ENCODE measurements at places on chromosomes 16 and 17.

- DNase-seq: peak; percentile 35
These were observed 33.9 kb downstream of the ANKFY1 start for GRCh38 chr17:4229627-4230541.

- DNase-seq: peak; percentile 88
These were observed at the start of gene SPNS2 for GRCh38 chr17:4498461-4499397. Gene SPNS2, plus strand, starts transcription at chr17:4498881. Its CDS starts 167 bp downstream, at chr17:4499048.

GRCh38 chr17:9862220-9862619, 36.5 kb downstream of the GLP2R start:
- no peak for DNase-seq

GRCh38 chr17:21079196-21079595, 36.4 kb upstream of the USP22 start:
- DNase-seq: no peak

DNA sequence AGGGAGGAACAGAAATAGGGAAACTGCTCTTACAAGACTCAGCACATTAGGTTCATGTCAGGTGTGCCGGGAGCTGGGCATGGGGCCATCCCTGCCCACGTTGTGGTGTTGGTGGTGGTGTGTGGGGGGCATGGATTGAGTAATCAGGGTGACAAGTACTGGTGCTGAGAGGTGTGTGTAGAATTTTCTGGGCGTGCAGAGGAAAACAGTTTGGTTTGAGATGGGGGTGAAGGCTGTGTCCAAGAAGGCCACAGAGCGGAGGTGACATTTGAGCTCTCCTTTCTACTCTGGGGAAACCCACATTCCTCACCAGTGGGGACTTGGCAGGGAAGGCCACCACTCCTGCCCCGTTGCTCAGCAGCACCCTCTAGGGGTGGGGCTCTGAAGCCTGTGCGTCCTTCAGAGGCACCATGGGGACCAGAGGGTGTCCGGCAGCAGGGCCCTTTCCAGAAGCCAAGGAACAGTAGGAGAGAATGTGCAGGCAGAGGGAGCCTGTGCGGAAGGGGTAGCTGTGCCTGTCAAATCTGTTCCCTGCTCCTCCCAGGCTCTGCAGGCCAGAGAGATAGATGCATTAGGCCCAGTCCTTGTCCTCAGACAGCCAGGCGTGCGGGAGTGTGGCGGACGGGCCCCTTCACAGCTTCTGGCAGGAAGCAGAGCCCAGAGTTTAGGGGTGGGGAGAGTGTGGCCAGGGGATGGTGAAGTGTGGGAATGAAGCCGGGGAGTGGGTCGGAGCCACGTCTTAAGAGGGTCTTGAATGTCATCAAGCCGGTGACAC, 48.7 kb upstream of the GSE1 start:
- no peak for DNase-seq

- no peak for DNase-seq
These were observed 719.7 kb upstream of the CDH8 start for GRCh38 chr16:62755938-62756337.

DNA sequence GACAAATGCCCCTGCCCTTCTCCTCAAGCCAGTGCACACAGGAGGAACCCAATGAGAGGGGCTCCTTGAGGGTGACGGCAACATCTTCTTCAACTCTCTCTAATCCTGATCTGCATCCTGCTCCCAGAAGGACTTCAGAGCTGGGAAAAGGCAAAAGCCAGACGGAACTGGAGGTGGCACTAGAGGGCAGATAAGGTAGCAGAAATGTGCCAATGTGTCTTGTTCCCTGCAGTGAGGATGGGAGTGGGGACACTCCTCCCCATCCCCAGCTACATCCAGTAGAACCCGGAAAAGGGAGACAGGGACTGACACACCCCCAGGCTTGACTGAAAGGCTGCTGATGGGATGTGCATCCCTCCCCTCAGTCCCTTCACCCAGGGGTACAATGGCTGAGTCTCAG, 28.5 kb downstream of the SRCIN1 start:
- no peak for DNase-seq

DNA sequence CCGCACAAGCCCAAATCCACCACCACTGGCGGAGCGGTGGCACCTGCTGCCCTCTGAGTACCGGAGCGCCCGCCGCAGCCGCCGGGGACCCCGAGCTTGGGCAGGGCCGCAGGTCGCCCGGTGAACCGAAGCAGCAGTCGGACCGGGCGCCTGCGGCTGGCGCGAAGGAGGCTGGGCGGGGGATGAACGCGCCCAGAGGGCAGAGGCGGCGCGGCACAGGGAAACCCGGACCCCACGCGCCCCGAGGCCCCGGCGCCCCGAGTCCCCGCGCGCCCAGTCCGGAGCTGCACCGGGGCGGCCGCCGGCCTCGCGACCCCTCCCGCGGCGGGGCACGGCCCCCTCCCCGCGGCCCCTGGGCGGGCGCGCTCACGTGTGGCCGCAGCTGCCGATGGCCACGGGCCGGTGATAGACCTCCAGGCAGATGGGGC, 393 bp downstream of the RNF166 start:
- no peak for DNase-seq

DNA sequence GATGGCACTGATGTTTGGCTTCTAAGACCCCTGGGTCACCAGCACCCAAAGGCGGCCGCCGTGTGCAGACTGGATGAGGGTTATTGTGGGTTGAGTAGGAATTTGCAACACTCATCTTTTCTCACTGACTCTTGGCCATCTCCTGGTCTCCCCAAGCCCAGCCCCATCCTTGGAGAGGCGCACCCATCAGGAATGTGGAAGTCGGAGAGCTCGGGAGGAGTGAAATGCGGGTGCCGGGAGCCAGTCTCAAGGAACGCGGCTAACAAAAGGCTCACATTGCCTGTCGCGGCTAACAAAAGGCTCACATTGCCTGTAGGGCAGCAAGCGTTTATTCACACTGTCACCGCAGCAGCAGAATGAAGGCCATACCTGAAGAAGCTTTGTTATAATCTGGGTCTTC, 248.6 kb downstream of the FOXL1 start:
- peak; percentile 86 for DNase-seq
